ENCODE measurements at places on chromosomes 6 and 20. TPM values are rescaled to one million over a fixed set of nuclear protein-coding genes. Genes with fewer than 3 reads are reported as not detected.

Gene RBPJL
- not detected for total RNA-seq

Gene ALDH8A1
- total RNA-seq: not detected

Gene SAPCD1
- not detected for total RNA-seq

Gene PIM1
- total RNA-seq: 4.6 TPM

Gene CNKSR3
- 12.8 TPM for total RNA-seq

Gene BLTP3A
- 7.2 TPM for total RNA-seq

Gene FNDC1
- 0.16 TPM for total RNA-seq

Gene KIF6
- total RNA-seq: not detected

Gene ULBP3
- total RNA-seq: 8.5 TPM

Gene NMBR
- total RNA-seq: not detected

Gene PAX1
- total RNA-seq: not detected

Gene TBX18
- total RNA-seq: 22.6 TPM

Gene OTOR
- not detected for total RNA-seq

Gene ZC2HC1B
- total RNA-seq: 0.36 TPM

Gene REM1
- total RNA-seq: 0.68 TPM

Gene RPP21
- total RNA-seq: 24.6 TPM

Gene BNIP5
- total RNA-seq: not detected

Gene SFTA2
- total RNA-seq: not detected

Gene SLC2A10
- 25.9 TPM for total RNA-seq

Gene FRK
- 10.1 TPM for total RNA-seq

Gene C20orf96
- 2.5 TPM for total RNA-seq

Gene ZNF334
- not detected for total RNA-seq

Gene AGER
- total RNA-seq: 0.86 TPM

Gene PNPLA1
- total RNA-seq: not detected

Gene CUL9
- total RNA-seq: 20.7 TPM

Gene PLEKHG1
- under 0.01 TPM for total RNA-seq

Gene CNR1
- not detected for total RNA-seq

Gene SOX4
- 26.4 TPM for total RNA-seq

Gene ZNF311
- total RNA-seq: 0.32 TPM

Gene PAK5
- total RNA-seq: not detected

Gene TFAP2D
- total RNA-seq: not detected

Gene FOXP4
- total RNA-seq: 3.1 TPM

Gene BPIFB2
- not detected for total RNA-seq

Gene TENT5A
- 9.7 TPM for total RNA-seq

Gene PIGT
- 136 TPM for total RNA-seq

Gene ZBTB46
- total RNA-seq: 20.9 TPM

Gene ZBTB22
- total RNA-seq: 19.0 TPM

Gene TDRD6
- total RNA-seq: not detected

Gene HTR1B
- total RNA-seq: 0.73 TPM

Gene NDUFAF5
- 22.5 TPM for total RNA-seq

Gene RALGAPB
- total RNA-seq: 24.3 TPM

Gene STMND1
- not detected for total RNA-seq

Gene ZNF341
- total RNA-seq: 2.0 TPM

Gene FAXC
- total RNA-seq: 3.0 TPM

Gene TCF19
- 4.0 TPM for total RNA-seq

Gene MATN4
- total RNA-seq: not detected

Gene TGM2
- total RNA-seq: 2.6 TPM

Data from myocyte (in vitro differentiated cells).